ENCODE measurements at places on chromosomes 1 and 21.

- no peak for DNase-seq
These were observed 92.5 kb upstream of the KCNE2 start for GRCh38 chr21:34271189-34271851.

DNA sequence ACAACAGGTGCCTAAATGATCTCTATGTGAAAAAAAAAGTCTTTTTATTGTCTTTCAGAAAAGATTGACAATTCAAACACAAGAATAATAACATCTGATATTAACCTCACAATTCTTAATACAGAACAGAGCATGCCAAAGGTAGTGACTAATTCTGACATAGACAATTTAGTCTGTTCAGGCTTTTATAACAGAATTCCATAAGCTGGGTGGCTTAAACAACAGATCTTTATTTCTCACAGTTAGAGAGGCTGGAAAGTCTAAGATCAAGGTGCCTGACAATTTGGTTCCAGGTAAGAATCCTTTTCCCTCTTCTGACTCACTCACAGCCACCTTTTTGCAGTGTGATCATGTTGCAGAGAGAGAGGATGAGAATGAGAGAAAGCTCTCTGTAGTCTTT is 27.0 kb downstream of the DPYD start:
- no peak for DNase-seq

- DNase-seq, result no peak
These were observed 9.4 kb downstream of the TRIM45 start for GRCh38 chr1:117112047-117112717.

- no peak for DNase-seq
These were observed 77.1 kb downstream of the IFI44 start for GRCh38 chr1:78726686-78727085.

DNA sequence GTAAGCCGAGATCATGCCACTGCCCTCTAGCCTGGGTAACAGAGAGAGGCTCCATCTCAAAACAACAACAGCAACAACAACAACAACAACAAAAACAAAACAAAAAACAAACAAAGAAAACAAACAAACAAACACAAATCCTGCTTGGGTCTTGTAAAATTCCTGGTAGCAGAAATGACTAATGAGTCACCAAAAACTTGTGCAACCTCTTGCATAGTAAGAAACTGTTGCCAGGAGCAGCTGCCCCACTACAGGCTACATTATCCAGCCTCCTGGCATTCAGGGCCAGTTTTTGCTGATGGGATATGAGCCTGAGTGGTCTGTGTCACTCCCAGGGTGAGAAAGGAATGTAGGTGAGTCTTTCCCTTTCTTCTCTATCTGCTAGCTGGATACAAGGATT is 245.4 kb downstream of the TNR start:
- DNase-seq, result no peak

DNA sequence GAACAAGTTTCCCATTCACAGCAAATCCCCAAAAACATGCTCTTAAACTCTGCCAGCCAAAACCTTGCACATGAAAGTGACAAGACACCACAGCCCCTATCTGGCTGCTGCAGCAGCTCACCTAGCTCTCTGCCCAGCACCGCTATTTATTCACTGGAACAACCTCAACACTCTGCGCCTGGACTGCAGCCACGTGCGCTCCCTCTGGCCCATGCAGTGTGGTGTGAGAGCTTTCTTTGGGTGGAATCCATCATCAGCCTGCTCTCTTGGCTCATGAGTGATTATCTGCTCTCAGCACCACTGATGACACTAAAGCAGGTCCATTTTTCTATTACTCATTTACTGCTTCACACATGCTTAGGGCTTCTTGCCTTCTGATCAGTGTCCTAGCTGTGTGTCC is 11.4 kb downstream of the KCNJ6 start:
- no peak for DNase-seq

DNA sequence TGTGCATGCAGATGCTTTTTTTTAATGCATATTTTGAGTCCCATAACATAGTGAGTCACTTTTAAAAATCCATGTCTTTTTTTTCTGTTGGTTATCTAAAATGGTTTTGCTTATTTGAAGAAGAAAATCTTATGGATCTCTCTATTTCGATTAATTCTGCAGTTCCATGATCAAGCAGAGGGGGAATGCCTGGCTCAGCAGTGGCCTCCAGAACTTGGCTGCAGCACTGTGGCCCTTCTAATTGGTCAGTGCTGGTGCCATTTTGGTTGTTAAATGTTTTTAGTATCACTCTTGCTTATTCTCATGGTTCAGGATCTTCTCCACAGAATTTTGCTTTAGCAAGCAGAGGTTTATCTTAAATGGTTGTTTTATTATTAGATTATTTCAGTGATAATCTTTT is 11.2 kb downstream of the EPHX4 start:
- DNase-seq, result no peak

DNA sequence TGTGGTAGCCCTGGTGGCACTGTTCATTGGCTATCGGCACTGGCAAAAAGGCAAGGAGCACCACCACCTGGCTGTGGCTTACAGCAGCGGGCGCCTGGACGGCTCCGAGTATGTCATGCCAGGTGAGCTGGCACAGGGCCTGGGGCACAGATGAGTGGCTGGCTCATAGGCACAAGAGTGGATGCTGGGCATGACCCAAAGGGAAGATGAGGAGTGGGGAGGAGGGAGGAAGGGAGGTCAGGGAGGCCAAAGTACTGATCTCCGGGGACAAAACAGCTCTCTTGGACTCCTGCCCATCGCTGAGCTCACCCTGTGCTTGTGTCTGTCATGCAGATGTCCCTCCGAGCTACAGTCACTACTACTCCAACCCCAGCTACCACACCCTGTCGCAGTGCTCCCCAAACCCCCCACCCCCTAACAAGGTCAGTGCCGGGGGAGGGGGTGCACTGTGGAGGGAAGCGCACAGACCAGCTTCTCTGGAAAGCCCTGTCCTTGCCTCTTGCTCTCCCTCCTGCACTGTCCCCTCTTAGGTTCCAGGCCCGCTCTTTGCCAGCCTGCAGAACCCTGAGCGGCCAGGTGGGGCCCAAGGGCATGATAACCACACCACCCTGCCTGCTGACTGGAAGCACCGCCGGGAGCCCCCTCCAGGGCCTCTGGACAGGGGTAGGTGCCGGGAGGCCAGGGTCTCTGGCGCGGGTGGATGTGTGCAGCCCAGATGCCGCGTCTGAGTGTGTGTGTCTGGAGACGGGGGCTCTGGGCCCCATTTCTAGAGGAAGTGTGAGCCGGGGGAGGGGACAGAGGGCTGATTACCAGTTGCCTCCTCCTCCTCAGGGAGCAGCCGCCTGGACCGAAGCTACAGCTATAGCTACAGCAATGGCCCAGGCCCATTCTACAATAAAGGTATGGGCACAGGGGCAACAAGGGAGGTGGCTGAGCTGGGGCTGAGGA is 7.3 kb upstream of the LRRC71 start:
- peak; percentile 83 for DNase-seq

DNA sequence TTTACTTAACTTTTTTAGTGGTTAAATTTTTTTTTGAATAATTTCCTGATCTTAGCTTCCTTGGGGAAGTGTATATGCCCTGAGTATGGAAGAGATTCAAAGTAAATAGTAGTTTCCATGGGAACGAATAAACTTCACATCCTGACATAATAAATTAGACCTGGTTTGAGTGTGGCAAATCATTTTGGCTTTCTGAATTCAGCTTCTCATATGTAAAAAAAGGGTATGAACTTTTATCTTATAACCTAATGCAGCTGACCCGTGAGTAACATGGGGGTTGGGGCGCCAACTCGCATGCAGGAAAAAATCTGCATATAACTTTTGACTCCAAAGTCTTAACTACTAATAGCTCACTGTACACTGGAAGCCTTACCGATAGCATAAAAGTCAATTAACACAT is 736.8 kb upstream of the NCAM2 start:
- DNase-seq, result no peak

- no peak for DNase-seq
These were observed 2.4 kb downstream of the IPO9 start for GRCh38 chr1:201831371-201831770.

DNA sequence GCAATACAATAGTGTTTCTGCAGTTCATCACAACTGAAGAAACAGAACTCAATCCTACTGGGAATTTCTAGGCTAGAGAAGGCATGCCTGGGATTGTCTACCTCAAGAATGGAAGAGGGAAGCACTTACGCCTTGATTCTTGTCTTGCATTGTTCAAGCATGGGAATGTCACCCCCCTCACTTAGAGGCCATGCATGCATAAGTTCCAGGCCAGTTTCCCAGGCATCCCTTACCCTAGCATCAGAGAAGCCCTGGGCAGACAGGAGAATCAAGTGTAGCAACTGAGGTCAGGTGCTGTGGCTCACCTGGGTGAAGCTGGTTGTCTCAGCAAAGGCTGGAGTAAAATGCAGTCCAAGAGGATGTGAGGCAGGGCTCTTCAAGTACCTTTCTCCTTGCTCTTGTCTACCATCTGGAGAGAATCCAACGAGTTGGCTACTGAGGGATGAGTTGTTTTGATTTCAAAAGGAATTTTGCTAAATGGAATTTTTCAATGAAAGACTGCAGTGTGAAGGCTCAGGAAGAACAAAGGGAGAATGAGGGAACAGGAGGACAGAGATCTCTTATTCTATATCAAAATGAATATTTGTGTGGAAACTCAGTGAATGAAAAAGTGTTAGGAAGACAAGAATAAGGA is 174.3 kb downstream of the NEK7 start:
- no peak for DNase-seq

DNA sequence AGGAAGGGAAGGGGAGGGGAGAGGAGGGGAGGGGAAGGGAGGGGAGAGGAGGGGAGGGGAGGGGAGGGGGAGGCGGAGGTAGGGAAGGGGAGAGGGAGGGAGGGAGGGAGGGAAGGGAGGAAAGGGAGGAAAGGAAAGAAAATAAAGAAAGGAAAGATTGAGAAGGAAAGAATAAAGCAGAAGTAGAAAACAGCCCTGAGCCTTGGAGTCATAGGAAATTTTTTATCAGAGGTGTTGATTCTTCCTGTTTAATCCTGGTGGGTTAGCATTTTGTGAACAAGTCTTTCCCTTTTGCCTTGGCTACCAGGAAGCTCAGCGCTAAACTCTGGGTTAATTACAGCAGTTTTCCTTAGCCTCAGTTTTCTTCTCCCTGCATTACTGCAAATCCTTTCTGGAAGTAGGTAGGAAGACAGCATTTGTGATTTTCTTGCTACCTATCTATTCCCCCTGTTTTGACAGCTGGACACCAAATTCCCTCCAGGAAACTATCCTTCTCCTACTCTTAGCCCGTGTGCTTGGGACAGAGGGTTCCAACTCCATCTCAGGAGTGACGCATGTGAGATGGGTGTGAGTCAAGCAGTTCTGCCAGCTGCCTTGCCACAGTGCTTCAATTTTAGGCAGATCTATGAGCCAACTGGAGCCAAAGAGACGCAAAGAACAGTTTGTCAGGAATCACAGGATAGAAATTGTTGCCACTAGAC is 26.9 kb downstream of the TOMM20 start:
- no peak for DNase-seq

DNA sequence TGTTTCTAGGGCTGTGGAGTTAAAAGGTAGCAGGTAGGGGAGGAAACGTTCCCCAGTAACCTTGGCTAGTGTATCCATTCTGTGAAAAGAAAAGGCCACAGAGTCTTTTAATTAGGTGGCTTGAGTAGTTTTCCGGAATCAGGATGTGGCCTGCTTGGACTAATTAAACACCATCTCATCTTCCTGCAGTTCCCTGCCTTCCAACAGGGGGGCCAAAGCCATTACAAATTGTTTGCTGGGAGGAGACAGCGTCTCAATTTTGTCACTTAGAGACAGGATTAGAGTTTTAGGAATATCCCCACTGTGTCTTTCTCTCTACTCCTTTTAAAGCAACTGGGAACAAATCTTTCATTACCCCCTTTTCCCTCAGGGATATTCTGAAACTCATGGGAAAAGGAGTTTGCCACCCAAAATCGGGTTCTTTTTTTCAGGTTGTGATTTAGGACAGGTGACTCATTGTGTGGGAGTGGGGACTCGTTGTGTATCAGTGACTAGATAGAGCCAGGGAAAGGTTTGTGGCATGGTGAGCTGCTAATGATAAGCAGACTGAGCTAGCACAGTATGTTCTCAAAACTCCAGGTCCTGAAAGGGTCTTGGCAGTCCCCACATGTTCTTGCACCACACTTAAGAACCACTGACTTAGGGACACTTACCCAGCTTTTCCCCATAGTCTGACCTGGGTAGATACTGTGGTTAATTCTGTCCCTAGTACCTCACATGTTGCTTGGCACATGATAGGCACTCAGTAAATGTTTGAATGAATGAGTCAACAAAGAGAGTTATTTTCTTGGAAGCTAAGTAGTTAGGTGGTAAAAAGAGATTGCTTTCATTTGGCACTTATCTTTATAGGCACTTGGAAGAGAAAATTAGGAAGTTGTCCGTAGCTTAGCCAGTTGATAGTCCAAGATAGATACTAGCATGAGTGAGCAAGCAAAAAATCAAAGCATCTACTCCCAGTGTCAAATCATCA is 22.5 kb downstream of the INTS3 start:
- no peak for DNase-seq

- DNase-seq, result no peak
These were observed 12.6 kb downstream of the DR1 start for GRCh38 chr1:93358293-93358692.

DNA sequence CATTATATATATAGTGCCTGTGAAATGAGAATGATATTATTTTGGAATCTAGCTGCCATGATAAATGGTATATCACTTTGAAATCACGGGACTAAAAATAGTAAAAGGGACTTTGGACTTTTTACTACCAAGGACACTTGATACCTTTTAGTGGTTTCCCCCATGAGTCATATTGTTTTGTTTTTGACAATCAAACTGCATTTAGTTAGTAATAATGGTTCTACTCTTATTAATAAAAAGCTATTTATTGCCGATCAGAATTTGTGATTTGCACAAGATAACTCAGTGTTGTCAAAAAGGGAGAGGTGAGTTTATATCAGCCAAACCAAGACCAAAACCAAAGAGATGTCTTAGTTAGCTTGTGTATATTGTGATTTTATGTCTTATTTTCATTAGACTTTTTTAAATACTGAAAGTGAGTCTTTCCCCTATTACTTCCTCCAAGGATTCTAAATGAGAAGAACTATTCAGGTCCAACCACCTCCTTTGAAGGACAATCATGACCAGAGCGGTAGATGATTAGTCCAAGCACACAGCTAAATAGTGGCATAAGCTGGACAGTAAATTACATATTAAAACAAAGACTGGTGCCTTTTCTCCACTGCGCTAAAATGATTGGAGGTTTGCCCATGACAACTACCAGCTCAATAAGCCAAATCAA is 281.7 kb upstream of the ESRRG start:
- DNase-seq, result no peak

DNA sequence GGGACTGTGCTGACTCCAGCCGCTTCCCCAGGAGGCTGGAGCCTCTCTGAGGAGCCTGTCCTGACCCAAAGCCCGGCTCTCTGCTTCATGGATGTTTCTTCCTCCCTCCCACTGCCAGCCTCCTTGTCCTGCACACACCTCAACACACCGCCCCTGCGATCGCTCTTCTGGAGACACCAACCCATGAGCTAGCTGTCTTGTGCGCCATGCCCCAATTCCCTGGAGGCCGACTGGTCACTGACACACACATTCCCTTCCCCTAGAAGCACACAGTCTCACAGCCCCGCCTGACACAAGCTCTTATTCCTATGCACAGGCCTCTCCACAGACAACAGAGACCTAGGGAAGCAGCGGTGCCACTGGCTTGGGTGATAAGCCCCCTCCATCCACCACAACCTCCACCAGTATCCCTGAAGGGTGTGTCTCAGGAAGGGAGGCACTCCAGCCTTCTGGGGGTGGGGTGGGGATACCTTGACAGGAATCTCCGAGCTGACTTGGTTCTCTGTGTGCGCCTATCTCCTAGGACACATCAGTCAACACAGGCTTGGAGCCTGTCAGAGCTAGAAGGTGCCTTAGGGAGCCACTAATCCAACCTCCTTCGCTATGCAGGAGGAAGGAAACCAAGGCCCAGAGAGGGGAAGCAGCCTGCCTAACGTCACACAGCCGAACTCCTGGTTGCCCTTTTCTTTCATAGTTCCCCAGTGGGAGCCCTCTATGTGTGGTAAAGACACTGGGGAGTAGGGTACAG is 31.1 kb downstream of the AHDC1 start:
- no peak for DNase-seq

Measured in umbilical cord (tissue), 2 donors.